ENCODE measurements at places on chromosomes 6 and 20. TPM values are rescaled to one million over a fixed set of nuclear protein-coding genes. Genes with fewer than 3 reads are reported as not detected.

- no peak for DNase-seq
Observed at GRCh38 chr6:80930376-80930775, 822.1 kb downstream of the TENT5A start.

- no peak for DNase-seq
Observed at GRCh38 chr6:148608199-148608951, 138.5 kb upstream of the UST start.

The LRFN2 gene
- total RNA-seq: not detected

The C6orf52 gene
- total RNA-seq: 1.7 TPM

GRCh38 chr20:51463560-51463959, 79.0 kb downstream of the NFATC2 start:
- DNase-seq: peak; percentile 44
